Gastrocnemius medialis (tissue), 4 donors: ENCODE measurements at places on chromosomes 4 and X. TPM values are rescaled to one million over a fixed set of nuclear protein-coding genes. Genes with fewer than 3 reads are reported as not detected.

GRCh38 chrX:24682739-24683432, 10.8 kb upstream of the POLA1 start:
- DNase-seq: no peak

GRCh38 chr4:8651661-8652180, 59.2 kb downstream of the CPZ start:
- no peak for DNase-seq

GRCh38 chrX:150094996-150095395, 156.7 kb upstream of the EOLA2 start:
- DNase-seq: no peak

GRCh38 chr4:1023895-1024740, 12.7 kb downstream of the FGFRL1 start:
- no peak for DNase-seq

DNA sequence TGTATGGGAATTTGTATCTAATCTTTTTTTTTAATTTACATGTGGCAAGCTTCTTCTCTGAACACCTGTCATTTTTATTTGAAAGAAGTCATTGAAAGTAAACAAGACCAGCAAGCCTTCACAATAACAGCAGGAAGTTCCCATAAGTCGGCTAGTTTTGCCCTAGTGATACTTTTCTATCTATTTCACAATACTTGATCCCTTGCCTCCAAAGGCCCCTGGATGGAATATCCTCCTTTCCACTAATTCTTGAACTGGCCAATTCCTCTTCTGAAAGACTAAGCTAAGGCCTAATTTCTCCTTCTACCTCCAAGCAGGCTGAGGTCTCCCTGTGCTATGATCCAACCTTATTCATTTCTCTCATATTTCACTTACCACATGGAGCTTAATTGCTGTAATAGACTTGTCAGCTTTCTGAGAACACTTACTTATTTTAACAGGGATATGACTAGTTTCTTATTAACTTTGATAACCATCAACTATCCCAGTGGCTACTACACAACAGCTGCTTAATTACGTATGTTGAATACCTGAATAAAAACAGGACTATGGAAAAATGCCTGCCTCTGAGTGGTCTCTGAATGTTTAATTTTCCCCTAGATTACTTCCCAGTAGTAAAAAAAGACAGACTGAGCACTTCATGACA, 194.2 kb downstream of the MAD2L1 start:
- no peak for DNase-seq

DCAF16 gene
- total RNA-seq: 5.8 TPM

- no peak for DNase-seq
These were observed 807.4 kb downstream of the FSTL5 start for GRCh38 chr4:161356351-161356750.

RRH gene
- total RNA-seq: not detected

RNF175 gene
- total RNA-seq: not detected

GRCh38 chr4:89447543-89447942, 139.9 kb upstream of the GPRIN3 start:
- DNase-seq: no peak

NDST3 gene
- total RNA-seq: 0.13 TPM

DNA sequence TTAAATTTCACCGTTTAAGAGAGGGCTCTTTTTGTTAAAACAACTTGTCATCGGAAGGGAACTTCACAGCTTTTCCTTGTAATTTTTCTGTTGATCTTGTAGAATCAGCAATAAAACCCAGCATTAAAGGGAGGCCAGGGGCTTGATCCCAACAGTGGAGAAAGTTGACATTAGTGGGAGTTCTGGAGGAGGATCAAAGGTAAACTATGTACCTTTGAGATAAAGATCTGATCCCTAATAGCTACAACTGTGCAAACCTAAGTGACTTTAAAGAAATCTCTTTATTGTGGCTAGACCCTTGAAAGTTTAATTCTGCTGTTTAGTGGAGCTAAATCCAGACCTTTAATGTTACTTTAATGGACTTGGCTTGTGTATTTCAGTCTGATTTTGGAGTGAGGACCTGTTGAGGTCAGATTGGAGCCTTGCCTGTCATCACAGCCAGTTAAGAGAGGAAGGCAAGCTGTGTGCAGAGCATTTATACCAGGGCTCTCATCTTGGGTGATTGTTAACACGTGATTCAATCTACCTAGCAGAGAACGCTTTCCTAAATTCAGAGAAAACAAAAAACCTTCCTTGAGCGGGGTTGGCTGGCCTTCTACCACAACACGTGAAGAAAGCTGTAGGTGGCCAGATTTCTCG, 1.7 kb downstream of the DOCK11 start:
- DNase-seq: no peak

BEND4 gene
- not detected for total RNA-seq

DNA sequence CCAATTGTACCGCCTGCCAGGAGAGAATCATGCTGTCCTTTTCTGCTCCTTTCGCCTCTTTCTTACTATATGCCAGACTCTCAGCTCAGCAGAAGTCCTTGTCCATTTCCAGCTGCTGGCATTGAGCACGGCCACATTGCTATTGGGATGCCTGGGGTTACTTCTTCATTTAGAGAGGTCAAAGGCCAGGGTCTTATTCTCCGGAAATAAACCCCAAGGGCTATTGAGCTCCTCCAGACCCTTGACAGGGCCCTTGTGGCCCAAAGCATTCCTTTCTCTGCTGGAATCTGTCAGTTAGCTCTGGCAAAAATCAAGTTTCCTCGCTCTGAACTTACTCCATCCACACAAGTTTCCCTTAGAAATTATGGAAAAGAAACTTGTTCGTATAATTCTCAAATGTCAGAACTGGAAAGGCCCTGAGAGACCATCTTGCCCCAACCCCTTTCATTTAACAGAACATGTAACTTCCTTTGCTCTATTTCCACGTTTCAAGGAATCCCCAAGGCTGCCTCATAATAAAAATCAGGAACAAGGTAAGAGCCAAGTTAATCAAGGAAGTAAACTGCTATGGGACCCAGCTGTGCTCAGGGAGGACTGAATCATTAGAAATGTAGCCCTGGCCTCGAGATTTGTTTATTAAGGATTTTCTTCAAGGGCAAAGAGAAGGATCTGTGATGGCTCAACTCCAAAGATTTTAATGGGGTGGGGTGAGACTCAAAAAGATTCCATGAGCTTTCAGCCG, 11.8 kb downstream of the AKAP4 start:
- DNase-seq: no peak

- DNase-seq: no peak
These were observed 31.8 kb downstream of the ZNF732 start for GRCh38 chr4:273309-274017.

GPC4 gene
- total RNA-seq: 10.2 TPM

DNA sequence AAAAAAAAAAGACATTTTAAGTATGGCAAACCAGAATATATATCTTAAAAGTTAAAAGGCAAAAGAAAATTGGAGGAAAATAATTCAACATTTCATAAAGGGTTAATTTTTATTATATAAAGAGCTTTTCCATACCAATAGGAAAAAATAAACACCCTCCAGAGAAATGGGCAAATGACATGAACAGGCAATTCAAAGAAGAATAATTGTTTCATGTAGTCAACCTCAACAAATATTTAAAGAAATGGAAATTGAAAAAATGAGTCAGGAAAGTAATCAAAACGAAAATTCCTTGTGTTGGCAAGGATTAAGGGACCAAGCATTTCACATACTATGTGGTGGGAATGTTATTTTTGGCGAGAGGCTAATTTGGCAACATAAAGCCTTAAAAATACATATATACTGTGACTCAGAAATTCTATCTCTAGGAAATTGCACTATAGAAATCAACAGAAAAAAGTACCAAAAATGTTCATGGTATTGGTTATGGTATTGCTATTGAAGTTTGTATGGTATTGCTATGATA, 87.6 kb downstream of the HAUS3 start:
- DNase-seq: no peak

GPR143 gene
- total RNA-seq: not detected

CDKL5 gene
- 2.9 TPM for total RNA-seq

- DNase-seq: no peak
These were observed 243.8 kb downstream of the ADGRL3 start for GRCh38 chr4:61443813-61444510.

- DNase-seq: no peak
These were observed 671.8 kb downstream of the PCDH7 start for GRCh38 chr4:31391976-31392375.

DNA sequence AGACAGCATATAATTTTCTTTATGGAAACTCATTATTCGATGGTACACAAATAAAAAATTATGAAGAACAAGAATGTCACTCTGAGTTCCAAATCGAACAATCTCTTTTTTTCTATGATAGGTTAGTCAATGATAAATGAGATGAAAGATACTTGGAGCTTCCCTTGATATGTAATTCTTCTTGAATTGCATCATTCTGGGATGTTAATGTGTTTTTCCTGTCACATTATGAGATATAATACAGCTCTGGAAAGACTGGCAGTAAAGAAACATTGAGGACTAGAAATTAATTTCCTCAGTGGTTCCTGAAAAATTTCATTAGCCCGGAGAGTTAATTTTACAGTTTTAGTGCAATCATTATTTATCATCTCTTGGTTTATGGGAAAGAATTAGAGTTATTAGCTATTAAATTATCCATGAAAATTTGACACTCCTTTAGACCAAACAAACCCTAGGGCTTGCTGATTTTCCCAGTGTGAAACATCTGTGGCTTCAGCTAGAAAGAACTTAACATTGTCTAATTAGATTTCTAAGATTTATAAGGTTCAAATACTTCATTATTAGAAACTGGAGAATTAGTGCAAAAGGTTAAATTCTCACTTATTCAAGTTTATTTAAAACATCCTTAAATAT, 1546.6 kb upstream of the TENM3 start:
- no peak for DNase-seq

TRMT10A gene
- 5.4 TPM for total RNA-seq

GAGE12J gene
- not detected for total RNA-seq

DNA sequence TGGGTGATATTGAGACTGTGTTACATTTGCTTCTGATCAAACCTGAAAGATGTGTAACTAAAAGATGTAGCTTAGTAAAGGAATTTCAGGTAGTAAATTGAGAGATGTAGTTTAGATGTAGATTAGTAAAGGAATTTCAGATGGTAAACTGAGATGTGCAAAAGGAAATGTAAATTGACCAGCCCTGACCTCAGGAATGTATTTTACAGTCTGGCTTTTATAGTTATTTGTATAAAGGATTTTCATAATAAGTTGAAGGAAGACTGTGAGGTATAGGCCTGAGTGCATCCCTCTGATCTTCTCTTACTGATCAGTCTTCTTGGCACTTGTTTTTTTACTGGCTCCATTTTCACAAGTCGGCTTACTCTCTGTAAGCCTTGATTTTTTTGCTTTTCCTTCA, 3.2 kb downstream of the KLHL2 start:
- no peak for DNase-seq

ITM2A gene
- 22.5 TPM for total RNA-seq

ZNF711 gene
- total RNA-seq: 0.27 TPM

DNA sequence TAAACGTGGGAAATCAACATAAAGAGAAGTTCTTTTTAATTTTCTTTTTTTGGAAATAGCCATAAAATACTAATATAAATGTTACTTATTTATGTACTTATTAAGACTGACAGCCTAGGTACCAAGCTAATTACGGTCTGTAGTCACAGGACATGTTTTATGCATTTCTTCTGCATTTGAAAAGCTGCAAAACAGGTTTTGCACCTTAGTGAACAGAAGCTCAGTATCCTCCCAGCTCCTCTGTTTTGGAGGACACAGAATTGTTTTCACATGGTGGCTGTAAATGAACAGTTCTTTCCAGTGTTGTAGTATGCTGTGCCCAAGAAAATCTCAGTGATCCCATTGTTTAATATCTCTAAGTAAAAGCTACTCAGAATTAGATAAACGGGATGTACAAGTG, 1788.0 kb upstream of the TENM3 start:
- no peak for DNase-seq

- DNase-seq: no peak
These were observed 496.5 kb upstream of the LCORL start for GRCh38 chr4:18518098-18518497.

CENPVL1 gene
- not detected for total RNA-seq

DNA sequence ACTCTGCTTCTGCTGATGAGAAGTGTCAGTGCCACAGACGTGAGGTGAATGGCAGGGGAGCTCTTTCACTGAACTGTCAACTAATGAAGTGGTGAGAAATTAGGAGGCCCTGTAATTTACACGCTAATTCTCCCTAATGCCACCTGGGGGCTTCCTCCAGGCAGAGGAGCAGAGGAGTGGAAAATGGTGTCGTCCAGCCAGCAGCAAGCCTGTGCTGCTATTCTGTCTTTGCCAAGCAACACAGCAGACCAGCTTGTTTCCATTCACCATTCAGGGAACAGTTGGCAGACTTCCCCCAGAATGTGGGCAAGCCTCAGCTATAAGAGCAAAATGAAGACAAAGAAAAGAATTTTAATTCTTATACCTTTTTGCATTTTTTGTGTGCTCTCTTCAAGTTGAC, 245.2 kb upstream of the TET2 start:
- DNase-seq: no peak

GRCh38 chr4:8437281-8437680, 3.2 kb downstream of the ACOX3 start:
- no peak for DNase-seq

DNA sequence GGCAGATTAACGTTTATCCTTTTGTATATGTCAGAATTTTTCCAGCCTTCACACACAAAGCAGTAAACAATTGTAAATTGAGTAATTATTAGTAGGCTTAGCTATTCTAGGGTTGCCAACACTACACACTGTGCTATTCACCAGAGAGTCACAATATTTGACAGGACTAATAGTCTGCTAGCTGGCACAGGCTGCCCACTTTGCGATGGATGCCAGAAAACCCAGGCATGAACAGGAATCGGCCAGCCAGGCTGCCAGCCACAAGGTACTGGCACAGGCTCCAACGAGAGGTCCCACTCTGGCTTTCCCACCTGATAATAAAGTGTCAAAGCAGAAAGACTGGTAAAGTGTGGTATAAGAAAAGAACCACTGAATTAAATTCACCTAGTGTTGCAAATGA, 94.8 kb downstream of the TET2 start:
- no peak for DNase-seq

DNA sequence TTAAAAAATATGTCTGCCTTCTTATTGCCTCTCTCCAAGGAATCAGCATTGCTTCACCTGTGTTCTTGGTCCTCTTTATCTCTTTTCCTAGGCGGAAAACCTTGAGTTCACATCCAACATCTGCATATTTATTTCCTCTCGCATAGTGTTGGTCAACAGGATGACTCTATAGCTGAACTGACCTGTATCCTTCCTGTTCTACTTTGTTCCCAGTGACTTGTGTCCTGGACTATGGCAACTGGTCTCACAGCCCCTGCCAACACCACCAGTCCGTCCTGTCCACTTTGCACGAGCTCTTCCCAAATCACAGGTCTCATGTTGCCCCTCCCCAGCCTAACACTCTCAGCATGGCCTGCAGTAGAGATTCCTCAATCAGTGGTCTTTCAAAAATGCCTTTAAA, 2.0 kb downstream of the DIPK2B start:
- no peak for DNase-seq

GRCh38 chr4:111362941-111363361, 740.1 kb upstream of the PITX2 start:
- DNase-seq: no peak

SPANXN4 gene
- not detected for total RNA-seq

- DNase-seq: no peak
These were observed 78.5 kb downstream of the HTRA3 start for GRCh38 chr4:8348071-8348470.
